ENCODE measurements at places on chromosomes 11 and 22.

GRCh38 chr22:44128958-44129618 is 51.6 kb upstream of the PARVG start:
- H3K27me3 ChIP-seq, result no peaks in the 10 kb centered on the region
- no peak overlapping the region for H3K27ac ChIP-seq
- H3K4me1 ChIP-seq, result no peaks in the 10 kb centered on the region
- H3K36me3 ChIP-seq, result no peaks in the 10 kb centered on the region
- no peak for DNase-seq

DNA sequence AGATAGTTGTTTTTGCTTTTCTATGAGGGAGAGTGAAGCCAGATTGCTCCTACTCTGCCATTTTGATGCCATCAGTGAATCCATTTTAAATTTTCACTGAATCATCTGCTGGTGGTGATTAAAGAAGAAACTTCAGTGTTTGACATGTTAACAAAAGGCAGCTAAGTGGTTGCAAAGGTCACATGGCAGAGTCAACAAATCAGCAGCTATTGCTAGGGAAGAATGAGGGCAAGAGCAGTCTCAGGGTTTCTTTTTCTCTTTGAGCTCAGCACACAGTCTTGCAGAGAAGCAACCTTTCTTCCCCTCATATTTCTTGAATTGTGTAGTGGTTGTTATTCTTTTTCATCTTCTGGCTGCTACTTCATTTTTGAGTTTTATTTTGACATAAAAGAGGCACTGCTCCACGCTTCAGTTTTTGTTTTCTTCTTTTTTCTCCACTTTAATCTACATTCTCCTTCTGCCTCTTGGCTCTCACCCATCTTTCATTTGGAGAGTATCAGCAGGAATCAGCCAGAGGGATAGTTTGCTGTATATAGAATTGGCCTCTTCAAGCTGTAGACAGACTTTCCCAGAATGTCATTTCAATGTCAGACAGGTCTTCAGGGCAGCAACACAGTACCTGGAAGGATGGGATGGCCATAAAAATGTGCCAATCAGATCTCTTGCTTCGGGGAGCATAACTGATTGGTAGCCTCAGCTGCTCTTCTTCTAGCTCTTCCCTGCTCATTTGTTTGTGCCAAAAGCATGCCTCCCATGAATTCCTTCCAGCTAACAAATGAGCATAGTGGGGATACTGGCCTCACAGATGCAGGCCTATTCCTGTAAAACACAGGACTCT is 153.9 kb downstream of the TRPC6 start:
- DNase-seq, result no peak
- no peaks in the 10 kb centered on the region for H3K36me3 ChIP-seq
- no peak overlapping the region for H3K27ac ChIP-seq
- no peaks in the 10 kb centered on the region for H3K4me1 ChIP-seq
- no peaks in the 10 kb centered on the region for H3K27me3 ChIP-seq

DNA sequence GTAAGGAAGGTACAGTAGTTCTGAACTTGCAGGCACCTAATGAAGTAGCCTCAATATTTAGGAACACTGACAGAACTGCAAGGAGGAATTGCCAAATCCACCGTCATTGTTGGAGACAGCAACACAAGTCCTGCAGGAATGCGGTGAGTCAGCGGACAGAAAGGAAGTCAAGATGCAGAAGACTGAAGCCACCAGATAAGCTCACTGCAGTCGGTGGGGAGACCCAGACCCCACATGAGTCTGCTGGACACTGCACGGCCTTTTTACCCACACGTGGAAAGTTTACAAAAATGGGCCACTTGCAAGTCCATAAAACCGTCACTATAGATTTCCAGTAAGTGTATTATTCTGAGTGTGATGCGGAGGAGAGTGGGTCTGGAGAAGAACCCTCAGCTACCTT is 1471.6 kb downstream of the TBC1D22A start:
- no peak overlapping the region for H3K27ac ChIP-seq
- H3K36me3 ChIP-seq, result no peaks in the 10 kb centered on the region
- no peaks in the 10 kb centered on the region for H3K27me3 ChIP-seq
- DNase-seq, result peak; percentile 8

DNA sequence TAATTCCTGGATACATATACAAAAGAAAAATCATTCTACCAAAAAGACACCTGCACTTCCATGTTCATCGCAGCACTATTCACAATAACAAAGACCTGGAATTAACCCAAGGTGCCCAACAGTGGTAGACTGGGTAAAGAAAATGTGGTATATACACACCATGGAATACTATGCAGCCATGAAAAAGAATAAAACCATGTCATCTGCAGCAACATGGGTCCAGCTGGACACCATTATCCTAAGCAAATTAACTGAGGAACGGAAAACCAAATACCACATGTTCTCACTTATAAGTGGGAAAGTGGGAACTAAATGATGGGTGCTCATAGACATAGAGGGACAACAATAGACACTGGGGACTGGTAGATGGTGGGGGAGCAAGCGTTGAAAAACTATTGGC is 4.5 kb downstream of the TRPM5 start:
- DNase-seq, result no peak
- no peak overlapping the region for H3K4me3 ChIP-seq
- peaks cover 6% of the 10 kb centered on the region for H3K27me3 ChIP-seq
- H3K36me3 ChIP-seq, result no peaks in the 10 kb centered on the region
- H3K4me1 ChIP-seq, result no peaks in the 10 kb centered on the region

DNA sequence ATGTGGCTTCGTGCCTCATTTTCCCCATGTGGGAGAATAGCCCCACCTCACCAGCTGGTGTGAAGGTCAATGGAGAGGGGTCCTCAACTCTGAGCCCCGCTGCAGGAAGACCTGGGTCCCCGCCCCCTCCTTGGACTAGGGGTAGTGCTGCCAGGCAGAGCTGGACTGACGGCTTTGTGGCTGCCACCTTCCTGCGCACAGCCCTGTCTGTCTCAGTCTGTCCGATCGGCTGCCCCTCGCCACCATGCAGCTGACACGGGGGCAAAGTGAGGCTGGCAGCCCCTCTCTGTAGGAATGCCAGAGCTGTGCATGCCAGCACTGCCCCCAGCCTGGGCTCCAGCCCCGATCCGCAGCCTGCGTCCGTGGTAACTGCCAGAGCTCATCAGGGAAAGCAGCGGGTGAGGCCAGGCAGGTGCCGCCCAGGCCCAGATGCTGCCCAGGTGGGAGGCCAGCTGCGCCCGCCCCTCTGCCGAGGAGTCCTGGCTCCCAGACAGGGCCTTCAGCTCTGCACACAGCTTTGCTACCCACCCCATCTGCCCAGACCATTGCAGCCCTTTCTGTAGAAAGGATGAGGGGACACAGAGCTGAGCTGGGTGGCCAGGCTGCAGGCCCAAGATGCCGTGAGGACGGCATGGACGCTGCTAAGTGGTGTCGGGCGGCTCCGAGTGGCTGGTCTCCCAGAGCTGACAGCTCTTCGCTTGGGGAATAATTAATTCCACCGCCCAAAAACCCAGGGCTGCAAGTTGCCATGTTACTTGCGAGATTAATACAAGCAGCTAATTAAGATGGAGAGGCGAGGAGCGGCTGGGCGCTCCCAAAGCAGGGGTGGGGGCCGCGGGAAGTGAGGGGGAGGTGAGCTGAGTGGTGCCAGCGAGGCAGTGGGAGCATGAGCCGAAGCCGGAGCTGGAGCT is 19.5 kb upstream of the FLRT1 start:
- H3K27ac ChIP-seq, result no peak overlapping the region
- H3K36me3 ChIP-seq, result no peaks in the 10 kb centered on the region
- H3K27me3 ChIP-seq, result peaks cover 28% of the 10 kb centered on the region
- H3K4me1 ChIP-seq, result peaks cover 13% of the 10 kb centered on the region

DNA sequence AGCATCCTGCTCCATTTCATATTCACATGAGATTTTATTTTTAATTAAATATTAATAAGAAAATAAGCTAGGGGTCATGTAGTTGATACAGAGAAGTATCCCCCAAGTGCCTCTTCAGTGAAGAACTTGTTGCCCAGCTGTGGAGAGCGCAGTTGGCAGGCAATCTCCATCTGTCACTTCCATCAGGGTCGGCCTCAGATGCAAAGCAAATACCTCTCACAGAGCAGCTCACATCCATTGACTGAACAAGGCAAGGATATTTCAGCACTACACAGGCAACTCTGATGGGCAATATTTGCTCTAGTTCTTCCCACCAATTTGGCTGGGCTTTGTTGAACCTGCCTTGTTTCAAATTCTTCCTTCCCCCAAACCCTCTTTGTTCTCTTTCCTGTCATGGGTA is 129.4 kb downstream of the NOX4 start:
- H3K27ac ChIP-seq, result no peak overlapping the region
- no peak for DNase-seq
- no peaks in the 10 kb centered on the region for H3K4me1 ChIP-seq

GRCh38 chr11:85717429-85717828 is 31.4 kb upstream of the CCDC89 start:
- no peaks in the 10 kb centered on the region for H3K36me3 ChIP-seq
- H3K27ac ChIP-seq, result no peak overlapping the region
- H3K4me1 ChIP-seq, result peaks cover 15% of the 10 kb centered on the region
- DNase-seq, result no peak

DNA sequence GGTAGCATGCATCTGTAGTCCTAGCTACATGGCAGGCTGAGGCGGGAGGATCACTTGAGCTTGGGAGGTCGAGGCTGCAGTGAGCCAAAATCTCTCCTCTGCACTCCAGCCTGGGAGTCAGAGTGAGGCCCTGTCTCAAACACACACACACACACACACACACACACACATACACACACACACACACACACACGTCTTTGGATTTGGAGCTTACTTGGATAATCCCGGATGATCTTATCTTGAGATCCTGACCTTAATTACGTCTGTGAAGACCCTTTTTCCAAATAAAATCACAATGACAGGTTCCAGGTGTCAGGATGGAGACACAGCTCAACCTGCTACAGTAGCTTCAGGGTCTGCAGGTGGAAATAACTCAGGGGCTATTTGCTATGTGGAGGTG is 1.1 kb downstream of the UPB1 start:
- no peak overlapping the region for H3K4me3 ChIP-seq
- no peaks in the 10 kb centered on the region for H3K4me1 ChIP-seq
- H3K27me3 ChIP-seq, result peaks cover 31% of the 10 kb centered on the region
- H3K36me3 ChIP-seq, result no peaks in the 10 kb centered on the region

GRCh38 chr22:24434471-24435322 is 7.3 kb downstream of the ADORA2A start:
- no peak for DNase-seq
- no peaks in the 10 kb centered on the region for H3K36me3 ChIP-seq
- no peak overlapping the region for H3K4me3 ChIP-seq
- H3K4me1 ChIP-seq, result no peaks in the 10 kb centered on the region
- H3K27ac ChIP-seq, result no peak overlapping the region
- H3K27me3 ChIP-seq, result no peaks in the 10 kb centered on the region

DNA sequence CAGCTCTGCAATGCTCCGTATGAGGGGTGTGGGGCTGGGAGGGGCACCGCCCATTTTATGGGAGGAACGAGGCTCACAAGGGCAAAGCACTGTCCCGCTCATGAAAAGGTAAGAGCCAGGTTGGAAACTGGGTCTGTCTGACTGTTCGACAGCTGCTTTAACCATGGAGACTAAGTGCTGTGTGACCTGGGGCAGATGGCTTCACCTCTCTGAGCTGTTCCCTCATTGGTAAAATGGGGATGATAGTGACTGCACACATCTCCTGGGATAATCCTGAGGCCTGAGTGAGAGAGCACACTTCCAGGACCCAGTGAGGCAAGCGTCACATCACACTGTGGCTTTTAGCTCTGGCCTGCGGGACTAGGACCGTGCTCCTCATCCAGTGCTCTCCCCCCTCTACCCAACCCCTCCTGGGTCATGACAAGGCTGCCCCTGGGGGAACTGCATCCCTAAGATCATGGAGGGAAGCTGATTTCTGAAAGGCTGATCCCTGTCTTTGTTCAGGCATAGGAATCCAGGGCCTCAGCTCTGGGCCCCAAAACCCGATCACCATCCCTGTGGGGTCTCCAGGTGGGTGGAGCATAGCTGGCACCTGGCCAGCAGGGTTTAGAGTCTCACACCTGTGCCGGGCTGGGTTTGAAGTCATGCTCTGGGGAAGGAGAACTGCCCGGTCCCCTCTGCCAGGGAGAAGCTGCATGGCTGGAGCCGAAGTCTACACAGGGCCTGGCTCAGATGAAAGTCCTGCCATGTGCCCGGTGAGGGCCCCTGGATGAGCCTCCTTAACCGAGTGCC is 21.3 kb downstream of the FGF3 start:
- peaks cover 5% of the 10 kb centered on the region for H3K4me1 ChIP-seq
- no peak overlapping the region for H3K4me3 ChIP-seq
- H3K27ac ChIP-seq, result no peak overlapping the region
- no peaks in the 10 kb centered on the region for H3K36me3 ChIP-seq
- no peak for DNase-seq

DNA sequence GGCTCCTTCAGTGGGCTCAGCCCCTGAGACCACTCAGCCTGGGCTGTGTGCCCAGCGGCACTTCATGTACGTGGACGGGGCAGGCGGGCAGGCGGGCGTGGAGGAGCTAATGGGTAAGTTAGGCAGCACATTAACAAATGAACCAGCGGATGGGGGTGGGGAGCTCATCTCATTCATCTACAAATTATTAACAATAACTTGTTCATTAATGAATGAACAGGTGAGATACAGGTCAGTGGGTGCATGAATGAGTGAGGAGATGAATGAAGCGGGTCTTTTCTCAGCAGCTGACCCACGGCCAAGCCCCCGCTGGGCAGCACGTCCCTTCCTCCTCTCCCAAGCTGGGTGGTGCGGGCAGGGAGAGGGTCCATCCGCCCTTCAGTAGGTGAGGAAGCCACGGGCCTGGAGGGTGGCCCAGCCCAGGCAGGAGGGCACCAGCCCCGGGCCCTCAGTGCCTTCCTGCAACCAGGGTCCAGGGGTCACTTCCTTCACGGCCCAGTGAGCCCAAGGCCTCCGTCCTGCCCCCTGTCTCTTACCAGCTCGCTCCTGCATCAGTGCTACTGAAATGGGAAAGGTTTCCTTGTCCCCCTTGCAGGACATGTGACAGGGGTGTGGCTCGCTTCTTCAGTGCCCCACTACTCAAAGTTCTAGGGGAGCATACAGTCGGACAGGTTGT is 60.5 kb upstream of the KCNQ1OT1 start:
- H3K4me1 ChIP-seq, result no peaks in the 10 kb centered on the region
- H3K4me3 ChIP-seq, result no peak overlapping the region
- DNase-seq, result no peak
- no peak overlapping the region for H3K27ac ChIP-seq

DNA sequence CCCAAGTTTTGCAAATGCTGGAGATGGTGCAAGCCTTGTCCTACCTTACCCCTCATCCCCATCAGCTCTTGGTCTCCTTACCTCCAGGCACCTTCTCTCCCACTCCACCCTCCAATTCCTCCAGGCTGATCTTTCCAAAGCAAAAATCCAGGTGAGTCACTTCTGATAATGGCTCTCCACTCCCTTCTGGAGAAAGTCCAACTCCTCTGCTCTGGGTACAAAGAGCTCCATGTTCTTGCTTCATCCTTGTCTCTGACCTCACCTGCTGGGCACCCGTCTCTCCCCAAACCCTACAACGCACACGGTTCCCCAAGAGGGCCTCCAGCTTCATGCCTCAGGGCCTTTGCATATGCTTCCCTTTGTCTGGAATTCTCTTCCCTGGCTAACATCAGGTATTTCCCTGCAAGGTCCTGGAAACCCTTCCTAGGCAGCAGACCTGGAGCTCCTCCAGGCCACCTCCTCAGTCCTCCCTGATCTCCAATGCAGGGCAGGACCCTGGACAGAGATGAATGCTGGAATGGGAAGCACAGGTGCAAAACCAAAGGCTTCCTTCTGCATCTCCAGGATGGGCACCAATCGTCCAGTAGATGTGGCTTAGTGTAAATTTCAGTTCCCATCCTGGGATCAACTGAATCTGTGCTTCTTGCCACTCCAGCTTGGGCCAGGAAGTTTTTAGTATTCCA is 22.7 kb downstream of the IFT27 start:
- no peaks in the 10 kb centered on the region for H3K4me1 ChIP-seq
- peaks cover 3% of the 10 kb centered on the region for H3K27me3 ChIP-seq
- H3K36me3 ChIP-seq, result no peaks in the 10 kb centered on the region
- no peak overlapping the region for H3K27ac ChIP-seq
- no peak overlapping the region for H3K4me3 ChIP-seq

GRCh38 chr11:37512156-37512780 is 914.2 kb upstream of the RAG2 start:
- H3K27me3 ChIP-seq, result no peaks in the 10 kb centered on the region
- no peak for DNase-seq
- no peaks in the 10 kb centered on the region for H3K36me3 ChIP-seq
- no peak overlapping the region for H3K4me3 ChIP-seq
- no peaks in the 10 kb centered on the region for H3K4me1 ChIP-seq

Measured in H1 (cell line).